ENCODE measurements at places on chromosomes 2 and 18.

GRCh38 chr2:211453311-211453887 lies 897.0 kb downstream of the CPS1 start:
- no peak for DNase-seq

DNA sequence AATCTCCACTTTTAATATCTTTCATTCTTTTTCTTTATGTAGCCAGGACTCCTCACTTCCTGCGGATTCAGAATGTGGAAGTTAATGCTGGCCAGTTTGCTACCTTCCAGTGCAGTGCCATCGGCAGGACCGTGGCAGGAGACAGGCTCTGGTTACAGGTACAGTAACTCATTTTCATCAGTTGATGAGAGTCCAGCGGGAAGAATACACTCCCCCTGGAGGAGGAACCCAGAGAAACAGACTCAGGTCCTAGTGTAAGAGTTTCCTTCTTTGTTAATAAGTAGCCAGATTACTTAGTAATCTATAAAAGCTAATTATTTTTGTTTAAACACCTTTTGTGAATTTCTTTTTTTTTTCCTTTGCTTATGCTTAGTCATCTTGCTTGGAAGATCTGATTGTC lies 359.4 kb downstream of the PTPRM start:
- DNase-seq, result no peak

GRCh38 chr2:123656590-123656989 lies 368.5 kb upstream of the CNTNAP5 start:
- no peak for DNase-seq

DNA sequence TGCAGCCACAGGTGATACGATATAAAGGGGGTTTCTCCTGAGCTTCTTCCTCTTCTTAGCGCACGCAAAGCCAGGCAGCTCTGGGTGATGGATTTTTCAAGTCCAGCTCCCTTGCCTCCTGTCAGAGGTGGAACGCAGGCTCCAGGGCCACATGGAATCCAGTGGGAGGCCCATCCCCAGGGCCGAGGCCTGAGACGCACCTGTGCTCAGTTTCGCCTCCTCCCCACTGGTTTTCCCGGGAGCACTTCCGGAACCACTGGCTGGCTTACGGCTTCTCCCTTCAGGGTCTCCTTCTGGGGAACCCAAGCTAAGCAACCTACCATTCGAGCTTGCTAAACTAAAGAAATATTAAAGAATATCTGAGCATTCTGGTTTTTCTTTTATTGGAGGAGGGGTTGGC lies 63.6 kb downstream of the TRAPPC12 start:
- DNase-seq, result no peak

DNA sequence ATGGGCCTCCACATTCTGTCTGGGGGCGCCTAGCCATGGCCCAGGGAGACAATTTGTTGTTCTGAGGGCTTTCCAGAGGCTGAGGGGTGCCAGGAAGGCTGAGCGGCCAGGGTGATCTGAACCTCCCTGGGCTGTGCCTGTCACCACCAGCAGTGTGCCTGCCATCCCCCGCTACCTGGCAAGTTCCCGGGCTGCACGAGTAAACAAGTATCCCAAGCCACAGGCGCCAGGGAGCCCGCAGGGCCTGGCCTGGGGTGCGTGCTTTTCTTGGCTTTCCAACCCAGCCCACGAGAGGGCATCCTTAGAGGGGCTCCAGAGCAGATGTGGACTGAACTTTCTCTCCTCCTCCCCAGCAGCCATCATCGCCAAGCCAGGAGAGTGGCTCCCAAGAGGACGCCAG lies 35.1 kb upstream of the B3GNT7 start:
- DNase-seq, result no peak

GRCh38 chr2:3179626-3180025 lies 198.0 kb downstream of the EIPR1 start:
- no peak for DNase-seq

DNA sequence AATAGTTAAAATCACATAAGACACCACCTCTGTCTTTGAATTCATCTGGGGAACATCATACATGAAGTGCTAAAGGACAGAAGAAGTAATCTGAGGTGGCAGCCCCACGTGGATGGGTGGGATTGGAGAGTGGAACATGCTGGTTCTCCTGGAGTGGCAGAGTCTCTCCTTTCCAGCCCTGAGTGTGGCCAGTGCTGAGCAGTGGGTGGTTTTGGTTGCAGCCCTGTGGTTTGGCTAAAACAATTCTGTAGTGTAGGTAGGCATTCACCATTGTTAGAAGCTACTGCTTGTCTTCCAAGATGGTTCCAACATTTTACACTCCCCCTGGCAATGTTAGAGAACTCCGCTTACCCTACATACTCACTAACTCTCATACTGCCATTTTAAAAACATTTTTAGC lies 396.4 kb upstream of the MEX3C start:
- no peak for DNase-seq

- peak; percentile 17 for DNase-seq
These were observed 65.2 kb upstream of the CRIM1 start for GRCh38 chr2:36290306-36290856.

DNA sequence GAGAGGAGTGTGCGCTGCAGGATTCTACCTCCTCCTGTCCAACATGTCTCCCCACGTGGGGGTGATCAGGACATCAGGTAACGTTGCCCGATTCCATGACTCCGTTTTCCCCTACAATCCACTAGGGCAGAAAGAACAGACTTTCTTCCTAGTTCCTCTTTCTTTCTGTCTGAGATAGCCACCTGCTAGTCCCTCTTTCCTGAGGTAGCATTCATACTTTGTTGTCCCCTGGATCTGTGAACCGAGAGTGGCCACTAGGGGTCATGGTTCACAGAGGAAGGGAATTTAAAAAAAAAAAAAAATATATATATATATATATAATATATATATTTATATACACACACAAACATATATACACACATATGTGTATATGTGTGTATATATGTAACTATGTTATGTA lies 210.0 kb upstream of the ZNF521 start:
- no peak for DNase-seq

- no peak for DNase-seq
These were observed 31.4 kb upstream of the PHLPP1 start for GRCh38 chr18:62683935-62684334.

- no peak for DNase-seq
These were observed 29.6 kb downstream of the SH3BP4 start for GRCh38 chr2:234981197-234982095.

GRCh38 chr2:239220981-239221396 lies 179.8 kb downstream of the HDAC4 start:
- DNase-seq, result no peak

- no peak for DNase-seq
These were observed 51.4 kb downstream of the MREG start for GRCh38 chr2:215961981-215962380.

- no peak for DNase-seq
These were observed 553.7 kb upstream of the SYT4 start for GRCh38 chr18:43830947-43831346.

DNA sequence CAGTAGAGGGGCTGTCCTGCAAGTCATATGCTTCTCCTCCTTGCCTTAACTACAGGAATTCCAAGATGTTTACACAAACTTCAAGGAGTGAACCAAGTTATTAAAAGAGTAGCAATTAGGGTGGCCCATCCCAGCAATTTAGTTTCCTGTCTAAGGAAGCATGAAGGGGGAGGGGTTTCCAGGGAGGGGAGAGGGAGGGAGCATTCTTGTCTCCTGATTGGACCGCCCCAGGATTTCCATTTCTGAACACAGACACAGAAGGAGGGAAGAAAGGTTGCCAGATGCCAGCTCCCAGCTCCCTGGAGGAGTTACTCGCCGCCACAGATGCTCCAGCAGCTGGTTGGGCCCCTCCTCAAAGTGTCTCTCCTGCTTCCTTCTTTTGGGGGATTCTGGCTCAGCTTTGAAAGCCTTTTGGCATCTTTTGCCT lies 107.6 kb downstream of the TRIB2 start:
- DNase-seq, result no peak

GRCh38 chr2:84033347-84033974 lies 425.6 kb downstream of the SUCLG1 start:
- no peak for DNase-seq

- DNase-seq, result no peak
These were observed 1.4 kb downstream of the RPRD1A start for GRCh38 chr18:36066001-36066400.

DNA sequence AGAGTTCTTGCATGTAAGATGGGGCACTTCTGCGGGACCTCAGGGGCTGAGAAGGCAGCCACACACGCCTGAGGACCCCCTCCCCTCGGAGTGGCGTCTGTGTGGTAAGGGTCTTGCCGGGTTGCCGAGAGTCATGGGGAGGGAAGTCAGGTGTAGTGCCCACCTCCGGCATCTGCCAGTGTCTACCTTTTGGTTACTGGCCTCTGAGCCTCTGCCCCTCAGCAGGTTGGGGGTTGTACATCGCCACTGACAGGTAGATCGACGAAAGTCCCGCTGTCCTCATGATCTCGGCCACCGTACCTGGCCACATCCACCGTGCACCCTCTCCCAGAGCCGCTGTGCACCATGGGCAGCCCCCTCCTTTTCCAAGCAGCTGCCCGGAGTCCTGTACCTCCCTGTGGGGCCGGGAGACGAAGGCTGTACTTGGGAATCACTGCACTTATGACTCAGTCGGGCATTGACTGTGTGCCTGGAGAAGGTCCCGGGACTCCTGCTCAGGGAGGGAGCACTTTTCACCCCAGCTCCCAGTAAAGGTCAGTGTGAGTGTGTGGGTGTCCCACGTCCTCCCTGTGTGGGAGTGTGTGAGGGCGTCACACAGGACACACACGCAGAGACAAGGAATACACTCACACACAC lies 332.4 kb upstream of the MYT1L start:
- DNase-seq, result no peak

- DNase-seq, result no peak
These were observed 492.7 kb upstream of the DDX18 start for GRCh38 chr2:117321816-117322215.

DNA sequence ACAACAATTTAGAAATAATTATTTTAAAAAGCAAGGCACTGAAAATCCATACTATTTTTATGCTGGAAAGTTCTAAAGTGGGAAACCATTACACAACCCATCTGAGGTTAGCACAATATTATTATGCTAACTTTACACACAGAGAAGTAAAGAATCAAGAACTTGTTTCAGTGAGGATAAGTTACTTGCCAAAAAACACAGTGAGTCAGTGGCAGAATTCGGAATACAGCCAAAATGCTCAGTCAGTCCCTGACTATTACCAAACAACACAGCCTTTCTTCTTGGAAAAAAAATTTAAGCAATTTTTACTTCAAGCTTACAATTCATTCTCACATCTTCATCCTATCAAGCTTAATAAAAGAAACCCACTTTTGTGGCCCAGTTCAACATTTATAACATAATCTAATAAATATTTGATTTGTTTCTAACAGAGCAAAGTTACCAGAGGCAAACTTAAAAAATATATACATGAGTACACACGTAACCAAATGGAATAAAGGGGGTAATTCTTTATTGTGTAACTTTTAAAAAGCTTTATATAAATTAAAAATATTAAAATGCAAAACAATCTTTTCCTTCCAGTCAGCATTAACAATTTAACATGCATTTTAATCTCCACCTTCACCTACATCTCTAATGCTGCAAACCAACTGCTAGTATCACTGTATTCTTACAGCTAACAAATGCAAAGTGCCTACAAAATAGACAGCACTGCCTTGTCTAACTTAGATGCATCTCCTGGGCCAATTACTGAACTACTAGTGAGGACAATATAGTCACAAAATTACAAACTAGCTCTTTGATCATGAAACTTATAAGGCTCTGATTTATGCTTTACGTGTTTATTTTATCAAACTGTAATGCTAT lies 55.2 kb downstream of the CCDC88A start:
- peak; percentile 96 for DNase-seq

- DNase-seq, result no peak
These were observed 941.3 kb upstream of the NXPH2 start for GRCh38 chr2:139721411-139721995.

DNA sequence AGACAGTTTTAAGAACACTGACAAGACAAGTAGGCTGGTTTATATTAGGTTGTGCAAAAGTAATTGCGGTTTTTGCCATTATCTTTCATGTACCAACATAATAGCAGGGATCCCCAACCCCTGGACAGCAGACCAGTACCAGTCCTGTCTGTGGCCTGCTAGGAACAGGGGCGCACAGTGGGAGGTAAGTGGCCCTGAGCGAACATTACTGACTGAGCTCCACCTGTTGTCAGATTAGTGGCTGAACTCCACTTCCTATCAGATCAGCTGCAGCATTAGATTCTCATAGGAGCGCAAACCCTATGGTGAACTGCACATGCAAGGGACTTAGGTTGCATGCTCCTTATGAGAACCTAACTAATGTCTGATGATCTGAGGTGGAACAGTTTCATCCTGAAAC lies 921.9 kb downstream of the CCDC85A start:
- DNase-seq, result no peak
